SW 1271 (cell line): ENCODE measurements at places on chromosomes 5 and 9.

DNA sequence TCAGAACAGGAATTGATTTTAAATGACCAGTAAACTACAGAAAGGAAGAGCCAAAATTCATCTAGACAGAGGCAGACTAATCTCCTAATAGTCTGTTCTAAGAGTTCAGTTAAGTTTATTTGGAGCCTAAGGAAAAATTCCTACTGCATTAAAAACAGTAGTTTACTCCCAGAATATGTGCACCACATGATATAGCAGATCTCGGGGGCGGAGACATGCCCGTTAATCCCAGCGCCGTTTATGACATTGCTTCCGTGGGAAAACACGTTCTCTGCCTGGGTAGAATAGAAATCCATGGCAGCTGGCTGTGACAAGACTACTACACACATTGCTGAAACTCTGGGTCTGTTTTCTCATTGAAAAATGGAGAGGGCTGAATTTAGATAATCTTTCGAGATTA is 11.4 kb downstream of the HABP4 start:
- no peak for DNase-seq

DNA sequence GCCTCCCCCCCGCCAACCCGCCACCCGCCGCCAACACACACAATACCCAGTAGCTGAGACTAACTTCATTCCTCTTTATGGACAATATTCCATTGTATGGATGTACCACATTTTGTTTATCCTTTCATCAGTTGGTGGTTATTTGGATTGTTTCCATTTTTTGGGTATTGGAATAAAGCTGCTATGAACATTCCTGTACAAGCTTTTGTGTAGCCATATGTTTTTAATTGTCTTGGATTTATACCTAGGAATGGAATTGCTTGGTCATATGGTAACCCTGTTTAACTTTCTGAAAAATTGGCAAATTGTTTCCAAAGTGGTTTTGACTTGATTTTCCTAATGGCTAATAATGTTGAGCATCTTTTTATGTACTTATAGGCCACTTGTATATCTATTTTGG is 4.9 kb upstream of the UBTD2 start:
- DNase-seq = no peak

DNA sequence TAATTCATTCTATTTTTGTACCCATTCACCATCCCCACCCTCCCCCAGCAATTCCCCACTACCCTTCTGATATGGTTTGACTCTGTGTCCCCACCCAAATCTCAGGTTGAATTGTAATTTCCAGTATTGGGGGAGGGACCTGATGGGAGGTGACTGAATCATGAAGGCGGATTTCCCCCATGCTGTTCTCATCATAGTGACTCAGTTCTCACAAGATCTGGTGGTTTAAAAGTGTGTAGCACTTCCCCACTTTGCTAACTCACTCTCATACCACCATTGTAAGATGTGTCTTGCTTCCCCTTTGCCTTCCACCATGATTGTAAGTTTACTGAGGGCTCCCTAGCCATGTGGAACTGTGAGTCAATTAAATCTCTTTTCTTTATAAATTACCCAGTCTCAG is 25.9 kb upstream of the TESK1 start:
- DNase-seq = no peak

DNA sequence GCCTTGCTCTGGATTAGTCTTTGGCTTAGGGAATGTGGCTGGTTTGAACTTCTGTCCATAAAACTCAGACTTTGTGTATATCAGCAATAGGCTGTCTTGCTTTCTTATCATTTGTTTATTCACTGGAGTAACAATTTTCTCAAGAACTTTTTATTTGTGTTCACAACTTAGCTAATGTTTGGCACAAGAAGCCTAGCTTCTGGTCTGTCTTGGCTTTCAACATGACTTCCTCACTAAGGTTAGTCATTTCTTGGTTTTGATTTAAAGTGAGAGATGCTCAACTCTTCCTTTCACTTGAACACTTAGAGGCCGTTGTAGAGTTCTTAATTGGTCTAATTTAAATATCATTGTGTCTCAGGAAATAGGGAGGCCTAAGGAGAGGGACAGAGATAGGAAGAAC is 4.9 kb downstream of the FBXO38 start:
- DNase-seq = no peak

DNA sequence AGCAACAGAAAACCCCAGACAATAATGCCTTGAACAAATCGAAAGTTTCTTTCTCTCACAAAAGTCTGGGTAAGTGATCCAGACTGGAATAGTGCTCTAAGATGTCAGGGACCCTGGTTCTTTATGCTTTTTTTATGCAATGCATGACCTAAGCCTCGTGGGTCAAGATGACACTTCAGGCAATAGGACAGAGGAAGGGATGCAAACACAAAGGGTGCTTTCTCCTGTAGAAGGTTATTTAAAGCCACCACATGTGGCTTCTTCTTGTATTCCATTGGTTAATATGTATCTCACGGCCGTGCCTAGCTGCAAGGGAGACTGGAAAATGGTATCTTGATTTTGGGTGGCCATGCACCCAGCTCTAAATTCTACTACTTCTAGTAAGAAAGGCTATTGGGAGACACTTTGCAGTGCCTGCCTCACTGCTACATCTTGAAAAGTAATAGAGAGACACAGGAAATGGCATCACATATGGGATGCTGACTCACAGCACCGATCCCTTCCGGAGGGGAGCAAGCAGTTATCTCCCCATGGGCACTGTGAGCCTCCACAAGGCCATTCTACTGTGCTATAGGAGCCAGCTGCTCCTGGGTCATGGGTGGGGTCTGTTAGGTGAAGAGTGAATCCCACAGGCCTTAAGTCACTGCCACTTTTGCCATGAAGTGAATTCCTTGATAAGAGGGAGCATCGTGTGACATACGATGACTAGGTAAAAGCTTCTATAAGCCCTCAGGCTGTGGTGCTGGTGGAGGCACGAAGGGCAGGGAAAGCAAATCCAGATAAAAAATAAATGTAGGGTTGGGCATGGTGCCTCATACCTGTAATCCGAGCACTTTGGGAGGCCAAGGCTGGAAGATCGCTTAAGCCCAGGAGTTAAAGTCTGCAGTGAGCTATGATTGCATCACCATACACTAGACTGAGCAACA is 32.5 kb upstream of the RAB14 start:
- peak; percentile 25 for DNase-seq

- no peak for DNase-seq
These were observed 86.3 kb downstream of the UBE2R2 start for GRCh38 chr9:33903157-33903780.

GRCh38 chr5:58107704-58108103 is 352.2 kb downstream of the PLK2 start:
- no peak for DNase-seq

DNA sequence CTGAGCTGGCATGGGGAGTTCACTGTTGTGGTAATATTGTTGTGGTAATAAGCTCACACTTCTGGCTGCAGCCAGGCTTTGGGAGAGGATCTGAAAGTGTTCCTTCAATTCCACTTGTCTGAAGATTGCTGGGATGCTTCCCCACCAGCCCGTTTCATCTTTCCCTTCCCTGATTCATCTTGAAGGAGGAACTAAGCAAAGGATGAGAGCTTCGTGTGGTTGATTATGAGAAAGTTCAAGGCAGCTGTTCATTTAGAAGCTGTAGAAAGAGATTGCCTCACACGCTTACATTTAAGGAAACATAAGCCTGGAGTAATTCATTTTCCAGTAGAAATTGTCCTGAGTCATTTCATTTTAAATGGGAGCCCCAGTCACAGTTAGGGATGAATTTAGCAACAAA is 122.4 kb upstream of the GAS1 start:
- no peak for DNase-seq

DNA sequence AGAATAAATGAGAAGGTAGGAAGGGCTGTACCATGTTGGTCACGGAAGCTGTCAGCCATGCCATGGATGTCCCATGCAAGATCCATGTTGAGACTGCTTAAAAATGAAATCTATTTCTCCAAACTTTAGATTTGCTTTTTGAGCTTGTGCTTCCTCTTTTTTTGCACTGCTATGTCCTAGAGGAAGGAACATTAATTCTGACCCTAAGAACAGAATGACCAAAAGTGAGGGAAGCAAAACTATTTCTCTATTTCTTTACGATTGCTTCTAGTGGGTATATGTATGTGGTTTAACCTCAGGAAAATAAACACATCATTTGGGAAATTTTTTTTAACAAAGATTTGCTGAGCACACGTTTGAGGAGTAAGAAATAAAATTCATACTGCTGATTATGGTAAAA is 84.6 kb downstream of the USP20 start:
- no peak for DNase-seq

GRCh38 chr5:58075907-58076306 is 384.0 kb downstream of the PLK2 start:
- no peak for DNase-seq

DNA sequence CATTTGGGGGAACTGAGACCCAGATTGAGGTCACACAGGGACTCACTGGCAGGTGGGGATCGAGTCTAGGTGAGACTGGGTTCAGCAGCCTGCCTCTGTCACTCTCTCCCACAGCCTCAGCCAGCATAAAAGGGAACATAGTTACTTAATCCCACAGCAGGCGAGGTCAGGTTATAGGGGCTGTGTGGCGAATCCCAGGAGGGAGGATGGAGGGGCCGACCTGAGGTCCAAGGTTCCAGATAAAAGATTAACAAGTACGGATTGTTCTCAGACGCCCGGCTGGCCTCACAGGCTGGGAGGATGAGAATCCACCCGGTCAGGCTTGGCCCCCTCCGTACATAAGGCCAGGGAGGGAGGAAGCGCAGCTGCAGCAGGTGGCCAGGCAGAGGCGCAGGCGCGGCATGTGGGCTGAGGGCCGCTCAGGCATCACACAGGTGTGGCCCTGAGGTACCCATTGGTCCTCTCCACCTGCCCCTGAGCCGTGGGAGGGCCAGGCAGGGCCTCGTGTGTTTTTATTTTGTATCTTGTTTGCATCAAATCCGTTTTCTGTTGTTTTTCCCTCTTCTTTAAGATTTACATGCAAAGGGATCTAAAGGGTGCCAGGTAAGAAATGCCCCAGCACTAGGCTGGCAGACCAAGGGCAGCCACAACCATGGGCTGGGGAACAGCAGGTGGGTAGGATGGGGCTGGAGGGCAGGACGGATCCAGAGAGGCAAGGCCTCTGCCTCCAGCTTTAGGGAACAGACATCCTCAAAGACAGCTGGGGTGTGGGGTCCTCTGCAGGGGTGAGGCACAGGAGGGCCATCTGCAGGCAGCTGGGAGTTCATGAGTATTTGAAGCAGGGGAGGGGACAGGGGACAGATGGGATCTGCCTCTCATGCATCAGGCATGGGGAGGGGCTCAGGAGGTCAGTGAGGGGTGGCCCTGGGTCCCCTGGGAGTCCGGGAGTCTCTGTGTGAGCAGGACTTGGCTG is 3.6 kb downstream of the SUSD3 start:
- no peak for DNase-seq

- DNase-seq = no peak
These were observed 1.4 kb upstream of the SNAPC4 start for GRCh38 chr9:136401173-136401922.

DNA sequence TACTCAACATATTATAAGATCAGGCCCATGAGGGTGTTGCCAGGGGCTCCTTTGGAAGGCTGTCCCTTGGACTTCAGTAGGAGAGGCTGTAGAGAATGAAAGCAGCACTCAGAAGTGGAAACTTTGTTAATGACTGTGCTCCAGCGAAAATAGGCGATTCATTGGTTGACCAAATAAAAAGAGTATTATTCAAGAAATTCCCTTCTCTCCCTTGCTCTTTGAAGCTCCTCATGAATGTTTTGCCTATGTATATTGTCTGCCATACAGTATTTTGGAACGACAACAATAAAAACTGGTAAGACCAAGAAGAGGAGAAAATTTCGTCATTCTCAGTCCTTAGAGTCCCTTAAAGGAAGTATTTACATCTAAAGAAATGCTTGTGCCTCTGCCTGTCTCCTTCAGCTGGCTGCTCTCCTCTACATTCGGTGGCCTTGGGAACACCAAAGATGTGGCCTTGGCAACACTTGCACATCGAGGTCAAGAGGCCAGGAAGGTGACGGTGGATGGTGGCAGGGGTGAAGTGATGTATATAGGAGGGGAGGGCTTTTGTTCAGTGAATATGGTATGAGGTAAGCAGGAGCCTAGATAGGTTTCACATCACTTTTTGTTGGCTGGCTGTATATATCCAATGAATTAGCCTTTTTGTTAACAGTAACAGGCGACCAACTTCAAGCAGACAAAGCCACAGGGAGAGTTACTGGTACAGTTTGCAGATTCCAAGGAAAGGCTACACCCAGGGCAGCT is 95.0 kb upstream of the ACTBL2 start:
- DNase-seq = no peak

DNA sequence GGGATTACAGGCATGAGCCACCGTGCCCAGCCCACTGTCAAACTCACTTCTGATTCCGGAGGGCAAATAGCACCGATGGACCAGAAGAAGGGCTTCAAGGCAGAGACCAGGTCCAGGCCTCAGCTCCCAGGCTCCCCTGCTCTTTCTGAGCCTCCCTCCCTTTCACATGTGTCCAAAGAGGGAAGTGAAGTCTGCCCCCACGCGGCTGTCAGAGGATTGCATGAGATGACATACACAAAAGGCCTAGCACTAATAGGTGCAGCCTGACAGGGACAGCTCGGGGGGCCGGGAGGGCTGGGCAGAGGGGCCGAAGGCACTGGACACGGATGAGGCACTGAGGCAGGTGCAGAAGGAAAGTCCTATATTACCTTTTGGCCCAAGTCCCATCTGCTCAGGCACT is 16.1 kb downstream of the FBP1 start:
- DNase-seq = no peak

DNA sequence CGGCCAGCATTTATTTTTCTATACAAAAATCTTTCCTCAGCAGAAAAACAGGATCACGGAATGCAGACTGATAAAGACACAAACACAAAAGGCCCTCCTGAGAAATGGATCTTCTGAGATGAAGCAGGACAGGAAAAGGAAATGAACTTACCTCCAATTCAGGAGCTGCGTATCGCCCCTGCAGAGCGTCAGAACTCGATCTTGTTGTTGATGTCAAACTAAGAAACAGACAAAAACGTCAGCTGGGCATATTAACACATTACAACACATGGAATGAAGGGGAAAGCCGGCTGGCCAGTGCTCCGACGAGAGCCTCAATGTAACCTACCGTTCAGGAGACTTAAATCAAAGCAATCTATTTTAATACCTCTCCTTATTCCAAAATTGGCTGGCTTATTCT is 105.1 kb downstream of the SERINC5 start:
- DNase-seq = no peak

DNA sequence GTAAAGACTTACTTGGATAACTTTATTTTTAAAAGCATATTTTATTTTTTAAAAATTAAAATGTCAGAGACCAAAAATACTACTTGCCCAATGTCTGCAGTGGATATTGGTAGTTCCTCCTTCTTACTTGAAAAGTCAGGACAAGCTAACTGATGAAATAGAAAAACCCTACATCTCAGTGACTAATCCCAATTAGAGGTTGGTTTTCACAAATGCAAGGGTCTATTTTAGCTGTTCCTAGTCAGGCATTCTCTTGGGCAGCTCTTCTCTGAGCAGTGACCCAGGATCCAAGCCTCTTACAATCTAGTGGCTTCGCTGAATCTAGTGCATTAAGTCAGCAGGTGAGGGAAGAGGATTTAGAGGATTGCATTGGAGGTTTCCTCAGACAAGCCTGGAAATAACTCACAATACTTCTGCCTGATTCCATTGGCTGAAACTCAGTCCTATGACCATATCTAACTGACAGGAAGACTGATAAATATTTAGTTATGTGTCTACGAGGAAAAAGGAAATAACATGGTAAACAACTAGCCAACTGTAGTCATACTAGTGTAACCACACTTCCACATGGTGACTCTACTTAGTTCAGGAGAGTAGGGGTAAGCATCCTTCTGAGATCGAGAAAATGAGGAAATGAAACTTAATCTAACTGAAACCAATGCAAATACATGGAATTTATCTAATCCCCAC is 34.2 kb upstream of the MIER3 start:
- DNase-seq = no peak
